ENCODE measurements at places on chromosomes 7 and 10. TPM values are rescaled to one million over a fixed set of nuclear protein-coding genes. Genes with fewer than 3 reads are reported as not detected.

DNA sequence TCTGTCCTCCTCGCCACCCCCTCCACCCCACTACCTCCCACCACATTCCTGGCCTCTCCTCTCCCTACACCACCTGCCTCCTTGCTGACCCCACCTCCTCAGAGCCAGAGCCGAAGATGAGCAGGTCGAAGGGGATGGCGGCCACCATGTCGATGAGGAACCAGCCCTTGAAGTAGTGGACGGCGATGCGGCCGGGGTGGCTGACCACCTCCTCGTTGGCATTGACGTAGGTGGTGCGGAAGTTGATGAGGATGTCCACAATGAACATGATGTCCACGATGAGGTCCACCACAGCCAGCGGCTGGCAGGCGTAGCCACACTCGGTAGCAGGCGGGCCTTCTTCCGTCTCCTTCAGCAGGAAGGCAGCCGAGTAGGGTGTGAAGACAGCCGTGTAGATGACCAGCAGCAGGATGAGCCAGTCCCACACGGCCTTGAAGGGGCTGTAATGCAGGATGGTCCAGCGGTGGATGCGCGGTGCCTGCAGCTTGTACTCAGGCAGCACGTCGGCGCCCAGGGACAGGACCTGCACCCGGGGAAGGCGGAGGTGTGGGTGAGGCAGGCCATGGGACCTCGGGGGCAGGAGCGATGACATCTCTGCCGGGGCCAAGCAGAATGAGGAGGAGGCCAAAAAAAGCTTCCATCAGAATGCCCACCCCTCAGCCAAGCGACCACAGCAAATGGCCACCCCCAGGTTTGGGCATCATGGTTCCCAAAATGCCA lies 25.6 kb downstream of the KCNH2 start:
- DNase-seq = no peak

- no peak for DNase-seq
Observed at GRCh38 chr10:132353456-132354355, 21.7 kb downstream of the LRRC27 start.

- no peak for DNase-seq
Observed at GRCh38 chr10:78784546-78784945, 284.2 kb upstream of the ZMIZ1 start.

- no peak for DNase-seq
Observed at GRCh38 chr7:133365917-133366316, 113.0 kb downstream of the EXOC4 start.

DNA sequence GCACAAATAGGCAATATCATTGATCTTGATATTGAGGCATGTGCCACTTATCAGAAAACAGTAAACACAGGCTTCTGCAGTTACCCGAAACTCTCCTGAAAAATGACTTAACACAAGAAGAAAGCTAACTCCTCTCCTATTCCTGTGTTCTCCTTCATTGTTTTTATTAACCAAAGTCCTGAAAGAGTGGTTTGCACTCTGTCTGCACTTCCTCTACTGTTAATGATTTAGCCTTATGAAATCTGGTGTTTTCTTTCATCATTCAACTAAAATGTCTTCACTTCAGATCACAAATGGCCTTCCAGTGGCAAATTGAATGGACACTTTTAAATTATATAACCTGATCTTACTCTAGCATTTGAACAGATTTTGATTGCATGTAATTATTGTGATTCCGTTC lies 630.6 kb upstream of the PHF14 start:
- DNase-seq = no peak

- no peak for DNase-seq
Observed at GRCh38 chr10:1938317-1938716, 201.0 kb upstream of the ADARB2 start.

DNA sequence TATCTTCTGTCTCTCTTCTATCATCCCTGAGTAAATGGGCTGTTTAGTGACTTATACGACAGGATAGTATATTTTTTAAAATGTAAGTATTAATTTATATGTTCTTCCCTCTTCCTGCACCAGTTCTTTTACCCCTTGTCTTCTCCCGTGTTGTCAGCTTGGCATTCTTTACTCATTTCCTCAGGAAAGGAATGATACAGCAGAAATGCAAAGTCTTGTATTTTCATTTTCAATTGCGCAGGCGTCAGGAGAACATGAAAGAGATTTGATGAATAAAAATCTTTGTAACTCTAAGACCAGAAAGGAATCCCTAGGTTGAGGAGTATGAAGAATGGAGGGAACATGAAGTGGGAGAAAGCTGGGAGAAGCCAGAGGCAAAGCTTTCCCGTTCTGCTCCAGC lies 18.8 kb upstream of the VPS41 start:
- no peak for DNase-seq

DNA sequence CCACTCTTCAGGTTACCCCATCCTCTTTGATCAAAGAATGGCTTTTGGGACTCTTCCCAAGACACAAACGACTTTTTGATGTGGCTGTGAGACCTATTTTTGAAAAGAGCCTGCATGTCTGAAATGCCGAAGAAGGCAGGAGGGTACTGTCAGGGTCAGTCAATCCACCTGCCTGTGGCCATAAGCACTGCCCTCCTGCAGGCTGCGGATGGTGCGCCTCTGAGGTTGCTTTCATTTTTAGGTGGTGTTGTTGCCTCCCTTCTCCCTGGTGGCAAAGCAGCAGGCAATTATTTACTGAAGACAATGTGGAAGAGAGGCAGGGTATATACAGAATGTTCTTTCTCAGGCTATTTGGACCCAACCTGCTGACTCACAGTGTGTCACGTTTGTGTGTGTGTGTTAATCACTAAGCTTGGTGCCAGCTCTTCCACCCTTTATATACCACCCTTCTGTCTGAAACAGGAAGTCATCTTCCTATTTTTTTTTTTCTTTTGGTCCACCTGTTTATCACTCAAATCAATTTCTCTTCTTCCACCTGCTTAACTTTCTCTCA lies 1421.2 kb upstream of the CELF2 start:
- no peak for DNase-seq

DNA sequence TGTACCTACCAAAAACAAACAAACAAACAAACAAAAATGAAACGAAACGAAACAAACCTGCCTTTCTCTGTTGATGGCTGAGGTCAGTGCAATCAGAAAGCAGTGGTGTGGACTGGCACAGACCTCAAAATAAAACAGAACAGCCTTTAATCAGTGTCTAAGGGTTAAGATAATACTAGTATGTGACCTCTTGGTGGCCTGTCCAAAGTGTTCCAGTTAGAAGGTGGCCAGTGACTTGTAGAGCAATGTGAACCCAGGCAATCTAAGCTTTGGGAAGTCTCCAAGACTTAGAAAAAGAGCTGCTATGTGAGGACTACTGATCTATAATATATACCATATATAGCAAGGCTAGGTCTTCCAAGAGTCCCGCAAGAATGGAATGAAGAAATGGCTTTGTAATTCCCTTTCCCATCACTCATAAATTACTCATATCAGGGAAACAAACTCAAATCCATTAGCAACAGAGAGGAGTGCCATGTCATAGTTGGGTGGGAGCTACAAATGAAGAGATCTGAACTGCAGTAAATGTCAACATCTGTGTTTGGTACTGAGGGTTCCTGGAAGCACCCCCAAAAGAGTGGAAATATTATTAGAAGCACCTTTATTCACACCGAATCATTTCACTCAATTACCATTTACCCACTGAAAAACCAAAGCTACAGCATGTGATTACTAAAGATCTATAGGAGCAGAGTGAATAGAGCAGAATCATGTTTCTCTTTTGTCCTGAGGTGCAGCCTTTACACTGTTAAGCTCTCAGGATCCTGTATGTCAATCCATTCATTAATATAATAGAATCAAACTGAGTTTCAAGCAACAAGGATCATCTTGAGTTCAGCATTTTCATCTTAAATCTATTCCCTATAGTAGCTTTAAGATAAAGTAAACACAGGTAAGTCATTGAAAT lies 28.0 kb downstream of the ABLIM1 start:
- DNase-seq = no peak

DNA sequence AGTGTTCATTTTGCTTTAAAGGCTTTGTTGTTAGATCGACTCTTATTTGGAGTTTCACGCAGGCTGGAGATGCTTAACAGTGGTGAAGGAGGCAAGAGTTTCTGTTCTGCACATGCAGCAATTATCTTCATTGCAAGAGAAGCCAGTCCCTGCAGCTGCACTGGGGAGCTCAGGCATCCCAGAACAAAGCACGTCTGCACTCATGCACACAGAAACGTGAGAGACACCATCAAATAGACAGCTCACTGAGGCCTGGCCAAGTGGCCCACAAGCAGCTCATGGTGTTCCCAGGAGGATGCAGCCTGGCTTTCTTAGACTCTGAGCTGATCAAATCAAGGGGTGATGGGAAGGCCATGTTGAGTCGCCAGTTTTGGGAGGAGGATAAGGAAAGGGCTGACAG lies 246.1 kb downstream of the CREB5 start:
- no peak for DNase-seq

- DNase-seq = no peak
Observed at GRCh38 chr7:29926216-29926615, 63.4 kb downstream of the SCRN1 start.

DNA sequence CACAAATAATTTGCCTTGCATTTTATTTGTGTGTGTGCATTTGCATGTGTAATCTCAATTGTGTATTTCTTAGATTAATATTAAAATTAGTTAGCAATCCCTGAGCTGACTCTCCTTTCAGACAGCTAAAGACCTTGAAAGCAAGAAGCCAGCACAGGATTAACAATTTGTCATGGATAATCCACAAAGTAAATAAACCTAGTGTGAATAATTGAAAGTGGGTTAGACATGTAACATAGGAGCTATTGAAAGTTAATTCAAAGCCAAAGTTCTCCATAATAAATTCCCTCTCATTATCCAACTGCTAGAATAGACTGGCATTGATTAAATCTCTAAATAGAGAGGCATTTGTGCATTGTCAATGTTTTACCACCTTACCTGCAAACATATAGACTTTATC lies 326.1 kb downstream of the PLXDC2 start:
- DNase-seq = no peak

DNA sequence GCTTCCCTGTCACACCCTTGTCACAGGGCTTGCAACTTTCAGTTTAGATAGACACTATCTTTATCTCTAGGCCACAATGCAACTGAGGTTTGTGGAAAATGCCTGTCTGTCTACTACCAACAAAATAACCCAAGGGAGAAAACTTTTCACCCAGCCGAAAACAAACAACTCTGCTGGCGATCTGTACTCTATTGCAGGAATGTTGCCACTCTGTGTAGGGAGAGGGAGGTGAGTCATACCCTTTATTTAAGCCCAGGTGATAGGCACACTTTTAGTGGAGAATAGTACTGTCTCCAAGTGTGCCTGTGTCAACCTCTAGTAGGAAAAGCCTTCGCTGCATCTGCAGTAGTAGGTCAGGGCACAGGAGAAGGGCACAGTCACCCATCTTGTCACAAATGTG lies 108.3 kb downstream of the SLC25A40 start:
- DNase-seq = no peak

DNA sequence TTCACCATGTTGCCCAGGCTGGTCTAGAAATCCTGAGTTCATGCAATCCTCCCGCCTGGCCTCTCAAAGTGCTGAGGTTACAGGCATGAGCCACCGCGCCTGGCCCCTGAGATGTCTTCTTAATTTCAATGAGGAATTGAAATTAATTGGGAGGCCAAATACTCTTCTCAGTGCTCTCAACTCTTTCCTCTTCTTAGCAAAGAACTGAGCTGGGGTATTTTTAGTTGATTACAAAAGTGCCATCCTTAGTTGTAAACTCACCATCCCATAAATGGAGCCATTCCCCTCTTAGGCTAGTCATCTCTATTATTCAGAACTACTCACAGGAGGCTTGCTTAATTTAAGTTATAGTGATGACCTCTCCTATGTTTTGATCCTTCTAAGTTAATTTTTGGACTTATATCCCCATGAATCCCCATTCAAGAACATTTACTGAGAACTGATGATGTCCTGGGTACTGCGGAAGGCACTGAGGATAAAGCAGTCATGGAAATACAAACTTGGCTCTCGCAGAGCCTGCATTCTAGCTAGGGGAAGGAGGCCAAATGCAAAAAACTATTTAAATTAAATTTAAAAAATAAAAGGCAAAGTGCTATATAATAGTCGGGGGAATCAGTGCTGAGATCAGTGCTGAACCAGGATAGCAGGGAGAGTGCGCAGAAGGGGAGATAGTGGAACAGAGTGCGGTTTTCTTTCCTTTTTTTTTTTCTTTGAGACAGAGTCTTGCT lies 145.3 kb downstream of the SFMBT2 start:
- DNase-seq = no peak

GRCh38 chr10:22459496-22459895 lies 114.2 kb downstream of the SPAG6 start:
- DNase-seq = no peak

- DNase-seq = no peak
Observed at GRCh38 chr10:88049204-88049603, 185.8 kb downstream of the PTEN start.

- DNase-seq = no peak
Observed at GRCh38 chr7:80135309-80136104, 876 bp downstream of the GNAI1 start.

- no peak for DNase-seq
Observed at GRCh38 chr10:96833220-96834001, 1.3 kb downstream of the LCOR start.

DNA sequence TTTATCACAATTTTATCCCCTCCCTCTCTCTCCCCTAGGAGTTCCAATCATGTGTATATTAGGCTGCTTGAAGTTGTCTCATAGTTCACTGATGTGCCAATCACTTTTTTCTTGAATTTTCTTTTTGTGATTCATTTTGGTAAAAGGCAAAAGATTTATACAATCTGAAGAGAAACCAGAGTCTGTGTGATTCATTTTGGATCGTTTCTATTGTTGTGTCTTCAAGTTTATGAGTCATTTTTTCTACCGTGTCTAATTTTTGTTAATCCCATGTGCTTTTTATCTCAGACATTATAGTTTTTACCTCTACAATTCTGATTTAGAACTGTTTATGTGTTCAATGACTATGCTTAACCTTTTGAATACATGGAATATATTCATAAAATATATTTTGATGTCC lies 483.9 kb upstream of the AUTS2 start:
- no peak for DNase-seq

GRCh38 chr7:44486693-44487092 lies 3.8 kb downstream of the NUDCD3 start:
- no peak for DNase-seq

DNA sequence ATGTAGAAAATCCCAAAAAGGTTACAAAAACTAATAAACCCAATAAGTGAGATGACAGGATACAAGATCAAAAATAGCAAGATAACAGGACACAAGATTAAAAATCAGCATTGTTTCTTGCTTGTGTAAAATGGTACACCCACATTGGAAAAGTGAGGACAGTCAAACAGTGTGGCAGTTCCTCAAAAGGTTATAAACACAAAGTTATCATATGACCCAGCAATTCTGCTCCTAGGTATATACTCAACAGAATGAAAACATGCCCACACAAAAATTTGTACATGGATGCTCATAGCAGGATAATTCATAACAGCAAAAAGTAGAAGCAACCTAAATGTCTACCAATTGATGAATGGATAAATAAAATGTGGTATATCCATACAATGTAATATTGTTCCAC lies 105.8 kb downstream of the ARMH3 start:
- DNase-seq = no peak

- DNase-seq = no peak
Observed at GRCh38 chr7:77619314-77619713, 76.9 kb upstream of the RSBN1L start.

The CHST15 gene
- total RNA-seq = 8.1 TPM

The TRIM56 gene
- 19.3 TPM for total RNA-seq

The AFAP1L2 gene
- total RNA-seq = 0.98 TPM

The NUDT13 gene
- total RNA-seq = 3.7 TPM

The EBF3 gene
- total RNA-seq = 0.38 TPM

The TMEM213 gene
- total RNA-seq = not detected

The WDFY4 gene
- total RNA-seq = 0.07 TPM

The CDH23 gene
- 0.53 TPM for total RNA-seq

The HOXA11 gene
- total RNA-seq = not detected

The UNC5B gene
- 3.7 TPM for total RNA-seq

The VIPR2 gene
- total RNA-seq = 0.36 TPM

The ENO4 gene
- total RNA-seq = 2.0 TPM

The VSIR gene
- 3.6 TPM for total RNA-seq

The SEMA3A gene
- total RNA-seq = 19.6 TPM

Data from progenitor cell of endocrine pancreas (in vitro differentiated cells).